Psoas muscle (tissue), 8 donors: ENCODE measurements at places on chromosomes 16 and 17. TPM values are rescaled to one million over a fixed set of nuclear protein-coding genes. Genes with fewer than 3 reads are reported as not detected.

CMC2 gene
- total RNA-seq = 88.9 TPM

DNA sequence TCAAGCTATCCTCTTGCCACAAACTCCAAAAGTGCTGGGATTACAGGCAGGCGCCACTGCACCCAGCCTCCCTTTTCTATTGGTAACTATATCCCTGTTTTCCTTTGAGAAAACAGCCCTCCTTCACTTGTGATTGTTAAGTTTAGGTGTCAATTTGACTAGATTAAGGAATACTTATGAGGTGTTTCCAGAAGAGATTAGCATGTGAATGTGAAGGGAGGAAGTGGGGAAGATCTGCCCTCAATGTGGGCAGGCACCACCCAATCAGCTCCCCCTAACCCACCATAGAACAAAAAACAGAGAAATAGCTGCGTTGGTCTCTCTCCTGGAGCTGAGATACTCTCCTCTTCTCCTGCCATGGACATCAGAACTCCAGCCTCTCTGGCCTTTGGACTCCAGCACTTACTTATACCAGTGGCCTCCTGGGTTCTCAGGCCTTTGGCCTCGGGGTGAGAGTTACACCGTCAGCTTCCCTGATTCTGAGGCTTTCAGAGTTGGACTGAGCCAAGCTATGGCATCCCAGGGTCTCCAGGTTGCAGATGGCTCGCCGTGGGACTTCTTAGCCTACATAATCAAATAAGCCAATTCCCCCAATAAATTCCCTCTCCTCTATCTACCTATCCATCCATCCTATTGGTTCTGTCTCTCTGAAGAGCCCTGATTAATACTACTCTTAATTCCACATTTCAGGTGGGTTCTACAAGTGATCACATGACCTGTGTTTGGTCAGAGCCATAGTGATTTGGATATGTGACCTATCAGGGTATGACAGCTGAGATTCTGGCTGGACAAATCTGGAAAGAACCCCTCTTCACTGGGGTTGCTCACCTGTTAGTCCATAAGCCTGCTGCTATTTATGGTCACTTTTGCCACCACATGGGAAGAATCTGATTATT, 12.0 kb upstream of the STAT3 start:
- DNase-seq = no peak

DNA sequence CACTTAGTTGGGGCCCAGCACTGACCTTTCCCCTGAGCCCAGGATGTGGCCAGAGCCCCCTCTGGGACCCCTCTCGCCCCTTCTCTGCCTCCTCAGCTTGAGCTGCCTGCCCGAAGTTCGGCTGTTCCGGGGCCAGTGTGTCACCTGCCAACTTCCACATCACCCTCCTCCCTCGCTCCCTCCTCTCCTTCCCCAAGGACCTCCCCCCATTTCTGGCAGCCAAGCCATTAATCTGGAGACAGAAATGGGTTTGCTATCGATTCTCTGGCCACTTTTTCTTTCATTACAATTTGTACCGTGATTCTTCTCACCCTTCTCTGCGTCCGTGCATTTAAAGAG, 8.8 kb upstream of the ADAM11 start:
- DNase-seq = no peak

TRPV3 gene
- total RNA-seq = 1.3 TPM

- no peak for DNase-seq
Measured at GRCh38 chr17:39979016-39979670, 1.5 kb upstream of the PSMD3 start.

KRT20 gene
- total RNA-seq = not detected

FBXW10B gene
- total RNA-seq = 5.0 TPM

DNA sequence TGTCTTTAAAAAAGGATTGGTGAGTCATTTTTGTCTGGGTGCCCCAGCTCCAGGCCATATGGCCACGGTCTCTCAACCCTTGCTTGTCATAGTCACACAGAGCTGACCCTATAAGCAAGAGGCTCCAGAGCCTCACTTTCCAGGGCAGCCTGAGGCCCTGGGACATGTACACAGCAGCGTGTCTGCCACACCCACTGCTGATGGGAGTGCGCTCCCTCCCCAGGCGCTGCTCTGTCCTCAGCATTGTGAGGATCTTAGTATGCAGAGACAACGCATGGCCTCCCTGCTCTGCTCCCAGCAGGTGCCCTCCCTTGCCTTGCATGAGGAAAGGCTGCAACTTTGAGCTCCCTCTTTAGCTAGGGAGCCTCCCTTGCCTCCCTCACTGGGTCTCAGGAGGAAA, 80.8 kb upstream of the CRHR1 start:
- no peak for DNase-seq

KRTAP4-3 gene
- total RNA-seq = not detected

DNA sequence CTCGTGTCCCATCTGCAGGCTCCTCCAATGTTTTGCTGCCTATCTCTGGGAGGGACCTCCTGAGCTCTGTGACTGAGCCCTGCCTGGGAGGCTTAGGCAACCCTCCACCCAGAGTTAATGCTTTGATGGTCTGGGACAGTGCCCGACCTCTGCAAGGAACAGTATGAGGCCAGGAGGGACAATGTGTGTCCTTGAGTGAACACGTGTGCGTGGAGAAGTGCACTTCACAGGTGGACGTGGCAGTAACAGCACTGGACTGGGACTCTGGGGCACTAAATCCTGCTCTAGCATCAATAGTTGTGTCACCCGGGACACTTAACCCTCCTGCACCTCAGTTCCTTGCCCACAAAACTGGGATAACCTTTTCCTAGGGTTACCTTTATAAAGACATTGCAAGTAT, 4.6 kb downstream of the UBTF start:
- DNase-seq = peak; percentile 19

NLRP1 gene
- 3.4 TPM for total RNA-seq

DNA sequence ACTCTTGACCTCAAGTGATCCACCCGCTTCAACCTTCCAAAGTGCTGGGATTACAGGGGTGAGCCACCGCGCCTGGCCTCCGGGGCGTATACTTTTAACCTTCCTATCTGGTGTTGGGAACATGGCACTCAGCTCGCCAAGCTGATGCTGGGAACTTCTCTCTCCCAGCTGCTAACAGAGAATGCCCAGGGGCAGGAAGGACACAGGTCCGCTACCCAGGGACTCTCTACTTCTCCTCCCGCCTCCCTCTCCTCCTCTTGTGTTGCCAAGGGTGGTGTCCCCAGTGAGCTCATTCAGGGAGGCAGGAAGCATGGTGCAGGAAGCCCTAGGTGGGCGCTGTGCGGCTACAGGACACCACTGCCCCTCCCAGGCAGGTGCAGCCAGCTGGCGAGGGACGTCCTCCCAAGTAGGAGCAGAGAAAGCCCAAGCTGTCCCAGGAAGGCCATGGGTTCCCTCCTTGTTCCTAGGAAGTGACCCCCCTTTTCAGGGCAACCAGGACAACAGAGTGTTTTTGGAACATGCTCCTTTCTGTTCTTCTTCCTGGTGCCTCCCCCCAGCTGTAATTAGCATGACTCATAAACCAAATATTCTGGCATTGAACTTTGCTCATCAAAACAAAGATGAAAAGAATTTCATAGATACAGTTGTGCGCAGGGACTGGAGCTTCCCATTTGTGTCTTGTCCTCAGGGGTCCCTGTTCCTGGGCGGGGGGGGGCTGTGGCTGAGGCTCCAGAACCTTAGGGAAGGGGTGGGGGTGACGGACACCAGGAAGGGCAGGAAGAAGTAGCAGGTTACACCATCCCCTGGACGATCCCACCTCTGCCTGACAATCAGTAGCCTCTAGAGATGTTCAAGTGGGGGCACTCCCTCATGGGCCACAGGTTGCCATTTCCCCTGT, 2.7 kb downstream of the C1QTNF1 start:
- DNase-seq = peak; percentile 46

DNA sequence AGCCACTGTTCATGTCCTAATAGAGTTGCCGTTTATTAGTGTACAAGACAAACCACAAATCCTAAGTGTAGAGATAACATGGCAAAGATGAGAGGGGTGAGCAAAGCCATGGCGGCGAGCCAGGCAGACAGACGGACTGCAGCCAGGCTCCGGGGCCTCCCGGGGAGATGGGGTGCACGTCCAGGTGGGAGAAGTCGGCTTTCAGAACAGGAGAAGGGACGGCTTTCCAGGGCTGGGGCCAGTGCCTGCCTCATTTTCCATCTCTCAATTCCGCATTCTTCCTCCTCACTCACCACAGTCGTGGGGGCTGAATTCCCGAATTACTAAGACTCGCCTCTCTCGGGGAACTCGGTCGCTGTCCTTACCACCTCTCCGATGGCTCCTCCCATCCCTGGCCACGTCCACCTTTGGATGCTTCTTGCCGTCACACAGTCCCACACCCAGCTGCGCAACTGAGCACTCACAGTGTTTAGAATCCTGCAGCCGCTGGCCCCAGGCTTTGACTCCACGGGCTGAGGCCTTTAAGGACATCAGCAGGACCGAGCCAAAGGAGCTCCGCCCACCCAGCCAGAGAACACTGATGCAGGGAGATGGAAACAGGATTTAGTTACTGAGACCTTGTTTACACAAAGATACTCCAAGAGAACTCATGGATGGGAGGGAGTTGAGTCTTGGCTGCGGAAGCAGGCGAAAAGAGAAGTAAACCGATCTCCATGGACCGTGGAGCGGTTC, 59.7 kb downstream of the RNF112 start:
- peak; percentile 90 for DNase-seq

DNA sequence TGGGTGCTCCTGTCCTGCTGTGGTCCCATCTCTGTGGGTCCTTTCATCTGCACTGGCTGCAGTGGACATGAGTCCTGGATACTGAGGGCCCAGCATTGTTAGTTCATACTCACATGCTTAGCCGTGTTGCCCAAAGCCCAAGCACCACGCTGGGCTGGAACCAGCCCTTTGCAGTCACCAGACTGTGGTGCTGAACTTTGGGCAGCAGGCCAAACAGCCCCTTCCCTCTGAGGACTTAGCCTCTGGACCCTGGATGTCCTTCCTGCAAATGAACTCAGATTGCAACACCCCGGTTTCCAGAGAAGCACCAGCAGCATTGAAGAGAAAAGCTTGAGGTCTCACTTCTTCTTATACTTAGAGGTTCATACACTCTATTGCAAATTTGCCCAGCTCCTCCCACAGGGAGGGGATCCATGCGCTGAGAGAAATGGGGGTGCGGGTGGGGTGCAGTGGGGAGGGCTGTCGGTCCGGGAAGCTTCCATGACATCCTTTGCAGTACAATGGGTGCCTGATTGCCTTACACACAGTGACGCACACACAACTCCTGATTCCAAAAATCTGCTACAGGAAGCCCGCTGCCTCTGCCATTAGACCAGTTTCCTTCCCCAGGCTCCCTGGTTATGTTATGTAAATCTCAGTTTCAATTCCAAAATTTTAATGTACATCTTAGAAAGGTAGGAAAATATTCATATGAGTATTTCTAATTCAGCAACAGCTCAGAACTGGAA, 65.8 kb downstream of the RGS9 start:
- no peak for DNase-seq

DNA sequence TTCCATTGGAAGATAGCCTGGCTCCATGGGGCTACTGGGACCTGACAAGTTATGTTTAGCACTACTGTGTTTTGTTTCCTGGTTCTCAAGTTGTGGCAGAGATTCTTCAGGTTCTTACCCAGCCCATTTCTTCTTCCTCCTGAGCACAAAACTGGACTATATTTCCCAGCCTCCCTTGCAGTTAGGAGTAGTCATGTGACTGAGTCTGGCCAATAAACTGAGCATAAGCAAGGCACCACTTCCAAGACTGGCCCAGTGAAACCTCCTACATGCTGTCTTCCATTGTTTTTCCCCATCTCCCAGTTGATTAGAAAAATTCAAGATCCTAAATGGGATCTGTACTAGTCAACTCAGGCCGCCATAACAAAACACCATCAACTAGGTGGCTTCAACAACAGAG, 28.2 kb upstream of the RBBP6 start:
- DNase-seq = no peak

- peak; percentile 86 for DNase-seq
Measured at GRCh38 chr16:2467528-2468232, 3.4 kb upstream of the NTN3 start.

DNA sequence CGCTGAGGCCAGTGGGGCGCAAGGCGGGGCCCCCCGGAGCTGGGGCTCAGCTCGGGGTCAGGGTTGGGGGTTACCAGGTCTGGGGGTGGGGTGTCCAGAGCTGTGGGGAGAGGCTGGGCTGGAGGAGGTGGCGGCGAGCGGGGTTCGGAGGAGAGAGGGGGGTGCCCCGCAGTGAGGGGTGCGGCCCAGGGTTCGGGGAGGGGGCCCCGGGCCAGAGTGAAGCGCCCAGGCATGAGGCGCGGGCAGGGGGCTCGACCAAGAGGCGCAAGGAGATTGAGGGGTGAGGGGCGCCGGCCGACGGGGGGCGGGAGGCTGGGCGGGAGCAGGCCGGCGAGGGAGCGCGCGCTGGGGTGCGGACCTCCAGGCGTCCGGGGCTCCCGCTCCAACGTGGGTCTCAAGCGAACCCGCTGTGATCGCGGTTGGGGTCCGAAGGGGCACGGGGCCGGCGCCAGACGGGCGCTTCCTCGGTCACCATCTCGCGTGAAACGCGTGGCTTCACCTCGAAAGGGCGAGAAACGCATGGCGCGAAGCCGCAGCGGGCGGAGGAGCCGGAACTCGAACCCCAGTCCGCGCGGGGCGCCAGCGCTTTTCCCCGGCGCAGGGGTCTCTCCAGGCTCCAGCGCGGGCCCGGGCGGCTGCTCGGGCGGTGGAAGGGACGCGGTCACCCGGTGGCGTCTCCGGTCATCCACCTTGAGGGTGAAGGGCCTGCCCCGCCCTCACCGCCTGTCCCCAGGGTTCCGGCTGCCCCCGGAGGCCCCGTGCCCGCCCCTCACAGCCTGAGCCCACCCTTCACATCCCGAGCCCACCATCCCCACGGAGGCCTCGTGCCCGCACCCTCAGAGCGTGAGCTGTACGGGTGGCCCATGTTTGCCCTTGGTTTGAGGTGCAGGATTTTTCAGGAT, 846 bp downstream of the CPNE7 start:
- no peak for DNase-seq

- DNase-seq = no peak
Measured at GRCh38 chr16:82917886-82918595, 291.3 kb downstream of the CDH13 start.
